ENCODE measurements at places on chromosomes 3 and 15.

- DNase-seq = no peak
These were observed 23.1 kb upstream of the LEKR1 start for GRCh38 chr3:156802821-156803606.

- no peak for DNase-seq
These were observed 27.7 kb downstream of the IL1RAP start for GRCh38 chr3:190541560-190541959.

DNA sequence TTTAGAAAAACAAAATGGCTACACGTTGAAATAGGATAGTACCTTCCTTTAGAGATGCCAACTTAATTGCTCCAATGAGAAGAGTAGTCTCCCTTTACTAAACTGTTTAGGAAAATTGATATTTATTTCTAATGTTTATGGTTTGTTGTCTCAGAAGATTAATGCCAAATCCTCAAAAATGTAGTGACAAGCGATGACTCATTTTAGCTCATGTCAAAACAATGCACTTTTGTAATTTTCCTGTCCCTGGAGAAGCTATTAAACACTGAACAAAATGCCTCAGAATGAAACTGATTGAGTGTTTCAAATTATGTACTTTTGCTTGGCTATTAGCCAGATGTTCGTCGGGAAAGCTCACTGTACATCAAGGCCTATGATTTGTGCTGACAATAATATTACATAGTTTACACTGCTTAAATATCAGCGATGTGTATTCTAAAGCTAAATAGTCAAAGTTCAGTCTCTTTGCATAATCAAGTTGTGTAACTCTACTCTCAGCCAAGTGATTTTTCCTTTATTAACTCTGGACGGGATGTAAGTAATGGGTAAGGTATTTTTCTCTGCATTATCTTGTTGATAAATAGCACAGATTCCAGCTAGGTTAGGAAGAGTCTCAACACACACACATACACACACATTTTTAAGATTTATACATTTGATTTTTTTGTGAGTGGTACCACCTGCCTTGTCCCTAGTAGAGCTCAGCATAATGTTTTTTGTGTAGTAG lies 83.7 kb downstream of the CMSS1 start:
- no peak for DNase-seq

DNA sequence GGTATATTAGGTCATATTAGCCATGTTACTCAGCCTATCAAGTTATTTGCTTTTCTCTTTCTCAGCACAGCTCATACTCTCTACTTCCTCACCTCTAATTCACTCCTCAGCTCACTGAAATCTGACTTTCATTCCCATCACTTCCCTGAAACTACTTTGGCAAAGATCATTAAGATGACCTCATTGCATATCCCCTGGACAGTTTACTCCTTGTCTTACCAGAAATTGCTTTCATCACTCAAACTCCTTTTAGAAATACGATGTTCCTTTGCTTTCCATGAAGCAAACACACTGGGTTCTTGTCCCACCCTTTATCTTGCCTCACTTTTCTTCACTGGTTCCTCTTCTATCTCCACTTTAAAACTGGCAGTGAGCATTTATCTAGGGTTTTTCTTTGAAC lies 354.4 kb downstream of the TUSC7 start:
- no peak for DNase-seq

- no peak for DNase-seq
These were observed 163.1 kb downstream of the ZNF385D start for GRCh38 chr3:21587894-21588293.

GRCh38 chr15:82003916-82004315 lies 41.9 kb downstream of the MEX3B start:
- no peak for DNase-seq

- no peak for DNase-seq
These were observed 35.3 kb upstream of the PGPEP1L start for GRCh38 chr15:99042892-99043291.

GRCh38 chr3:194870394-194871110 lies 184.9 kb downstream of the FAM43A start:
- no peak for DNase-seq

GRCh38 chr3:17972476-17972875 lies 230.0 kb upstream of the TBC1D5 start:
- no peak for DNase-seq

DNA sequence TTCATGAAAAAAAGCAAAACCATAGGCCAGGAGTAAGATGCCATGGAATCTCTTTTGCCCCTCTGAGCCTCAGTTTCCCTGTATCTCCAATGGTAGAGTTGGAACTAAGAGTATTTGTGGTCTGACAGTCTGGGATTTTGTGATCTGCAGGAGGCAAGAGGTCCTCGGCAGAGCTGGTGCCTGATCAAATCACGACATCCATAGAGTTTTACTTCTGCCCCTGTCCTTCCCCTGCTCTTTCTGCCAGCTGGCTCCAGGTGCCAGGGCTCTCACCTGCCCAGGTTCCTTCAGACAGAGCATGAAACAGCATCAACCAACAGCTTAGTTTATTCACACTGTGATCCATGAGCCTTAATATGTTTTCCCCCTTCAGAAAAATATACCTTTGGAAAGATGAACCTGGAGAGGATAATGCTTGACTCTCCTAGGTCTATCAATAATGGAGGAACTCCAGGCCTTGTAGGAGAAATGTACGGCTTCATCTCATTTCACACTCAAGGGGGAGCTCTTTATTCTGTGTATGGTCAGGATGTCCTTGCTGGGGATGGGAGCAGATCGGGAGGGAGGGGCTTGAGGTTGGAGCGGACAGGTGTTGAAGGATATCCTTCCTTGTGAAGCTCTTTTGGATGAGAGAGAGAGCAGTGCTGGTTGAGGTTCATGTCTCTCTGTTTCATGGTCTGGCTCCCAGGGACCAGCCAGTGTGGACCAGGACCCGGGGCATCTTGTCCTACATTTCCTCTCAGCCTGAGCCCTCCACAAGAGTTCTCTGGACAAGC lies 309.9 kb downstream of the RPLP1 start:
- peak; percentile 10 for DNase-seq

GRCh38 chr3:169354774-169355501 lies 308.6 kb downstream of the MECOM start:
- no peak for DNase-seq

DNA sequence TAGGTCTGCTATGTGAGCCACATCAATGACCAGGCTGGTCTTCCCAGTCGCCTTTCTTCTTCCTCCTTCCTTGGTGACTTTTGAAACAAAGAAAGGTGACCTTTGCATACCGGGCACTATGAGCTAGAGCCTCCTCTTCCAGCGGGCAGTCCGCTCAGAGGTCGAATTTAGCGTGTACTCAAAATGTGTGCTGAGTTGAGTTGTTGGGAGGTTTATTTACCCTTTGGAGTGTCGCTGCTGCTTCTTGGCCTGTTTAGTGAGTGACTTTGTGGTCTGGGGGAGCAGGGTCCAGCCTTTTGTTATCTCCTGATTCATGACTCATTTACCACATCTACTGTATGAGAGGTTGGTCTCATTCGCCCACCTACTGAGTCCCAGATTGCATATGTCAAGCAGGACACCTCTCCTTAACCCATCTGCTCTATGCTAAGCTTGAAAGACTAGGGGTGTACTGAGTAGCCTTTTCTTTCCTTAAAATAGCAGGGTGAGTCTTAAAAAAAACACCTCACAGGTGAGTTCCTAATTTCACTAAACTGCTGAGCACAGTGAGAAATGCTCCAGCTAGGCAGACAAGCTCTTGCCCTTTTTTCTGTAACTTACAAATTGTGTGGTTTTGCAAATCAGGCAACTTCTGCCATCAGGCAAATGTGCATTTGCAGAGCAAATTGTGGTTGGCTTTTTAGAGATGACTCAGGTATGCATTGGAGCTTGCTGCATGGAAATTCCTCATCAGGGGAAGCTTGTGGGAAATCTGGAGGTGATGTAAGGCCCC lies 3.2 kb upstream of the SIAH2 start:
- no peak for DNase-seq

DNA sequence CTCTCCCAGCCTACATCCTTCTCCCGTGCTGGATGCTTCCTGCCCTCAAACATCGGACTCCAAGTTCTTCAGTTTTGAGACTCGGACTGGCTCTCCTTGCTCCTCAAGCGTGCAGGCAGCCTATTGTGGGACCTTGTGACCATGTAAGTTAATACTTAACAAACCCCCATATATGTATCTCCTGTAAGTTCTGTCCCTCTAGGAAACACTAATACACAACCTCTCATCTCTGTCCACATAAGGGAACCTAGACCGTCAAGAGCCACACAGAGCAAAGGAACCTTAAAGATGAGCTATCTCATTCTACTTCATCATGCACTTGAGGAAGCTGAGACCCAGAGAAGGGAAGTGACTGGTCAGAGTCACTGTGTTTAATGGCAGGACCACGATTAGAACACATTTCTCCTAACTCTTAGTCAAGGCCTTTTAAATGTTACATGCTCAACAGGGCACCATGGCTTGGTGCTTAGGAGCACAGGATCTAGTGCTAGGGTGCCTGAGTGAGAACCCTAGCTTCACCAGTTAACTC lies 50.3 kb downstream of the NPTN start:
- DNase-seq = no peak

DNA sequence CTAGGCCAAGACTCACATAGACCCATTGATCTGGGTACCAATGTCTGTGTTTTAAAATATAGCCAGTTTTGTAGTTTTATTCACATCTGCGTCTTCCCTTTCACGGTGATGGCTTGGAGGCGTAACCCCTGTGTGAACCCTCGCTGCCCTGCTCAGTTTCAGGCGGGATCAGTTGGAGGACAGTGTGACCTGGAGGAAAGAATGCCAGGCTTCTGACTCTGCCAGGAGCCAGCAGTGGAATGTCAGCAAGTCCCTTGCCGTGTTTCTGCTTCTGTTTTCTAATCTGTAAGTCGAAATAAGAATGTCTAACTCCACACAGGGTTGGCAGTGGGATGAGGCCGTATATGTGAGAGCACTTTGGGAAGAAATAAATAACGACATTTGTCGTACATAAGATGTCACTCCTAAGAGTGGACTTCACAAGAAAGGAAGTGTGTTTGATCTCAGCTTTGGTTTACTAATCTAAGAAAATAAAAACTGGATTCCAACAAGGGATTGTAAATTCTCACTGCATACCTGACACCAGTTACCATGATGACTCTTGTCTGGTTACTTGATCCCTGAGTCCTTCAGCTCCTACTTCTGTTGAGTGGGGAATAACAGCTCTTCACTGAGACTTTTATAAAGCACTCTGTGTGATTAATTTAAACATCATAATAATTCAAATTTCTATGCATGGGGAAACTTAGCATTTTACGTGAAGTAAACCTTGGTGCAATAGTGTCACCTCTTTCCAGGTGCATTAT lies 6.3 kb upstream of the CA12 start:
- no peak for DNase-seq

DNA sequence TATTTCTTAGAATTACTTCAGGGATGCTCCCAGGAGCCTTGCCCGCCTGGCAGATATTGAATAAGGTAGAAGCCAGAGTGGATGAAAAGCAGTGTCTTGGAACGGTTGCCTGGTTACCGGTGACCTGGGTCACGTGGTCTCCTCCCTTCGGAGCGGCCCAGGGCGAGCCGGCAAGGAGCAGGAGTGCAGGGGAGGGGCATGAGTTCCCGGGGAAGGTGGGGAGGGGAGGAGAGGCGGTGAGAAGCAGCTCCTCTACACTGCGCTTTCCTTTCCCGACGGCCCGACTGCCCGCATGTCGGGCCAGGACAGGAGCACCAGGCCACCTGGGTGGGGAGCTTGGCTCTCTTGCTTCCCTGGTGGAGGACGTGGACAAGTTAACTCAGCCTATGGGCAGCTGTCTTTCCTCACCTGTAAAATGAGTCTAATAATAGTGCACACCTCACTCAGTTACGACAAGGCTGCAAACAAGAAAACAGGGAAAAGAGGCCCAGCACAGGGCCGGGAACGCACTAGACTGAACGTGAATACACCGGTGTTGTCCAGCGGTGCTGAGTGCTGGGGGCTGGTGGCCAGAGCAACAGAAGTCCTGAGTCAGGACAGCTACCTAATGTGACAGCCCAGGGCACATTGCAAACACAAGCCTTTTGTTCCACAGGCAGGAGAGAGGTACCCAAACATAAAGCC lies 198.3 kb downstream of the ADAMTS9 start:
- DNase-seq = no peak

GRCh38 chr3:184235381-184236032 lies 6.1 kb downstream of the VWA5B2 start:
- no peak for DNase-seq

- no peak for DNase-seq
These were observed 292 bp downstream of the USP4 start for GRCh38 chr3:49339581-49339940.

DNA sequence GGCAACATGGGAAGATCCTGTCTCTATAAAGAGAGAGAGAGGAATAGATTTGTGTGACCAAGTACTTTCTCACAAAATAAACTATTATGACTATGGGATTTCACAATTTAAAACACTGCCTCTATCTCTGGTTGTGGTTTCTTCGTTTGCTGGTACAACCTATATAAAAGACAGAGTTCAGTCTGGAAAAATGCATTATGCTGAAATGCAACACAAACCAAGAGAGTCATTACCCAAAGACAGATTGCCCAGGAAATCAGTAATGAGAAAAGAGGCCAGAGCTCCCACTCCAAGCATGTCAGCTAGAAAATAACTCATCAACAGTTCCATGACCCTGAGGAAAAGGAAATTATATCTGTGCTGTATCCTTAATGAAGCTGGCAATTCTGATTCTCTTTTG lies 23.2 kb downstream of the GPR176 start:
- DNase-seq = no peak

DNA sequence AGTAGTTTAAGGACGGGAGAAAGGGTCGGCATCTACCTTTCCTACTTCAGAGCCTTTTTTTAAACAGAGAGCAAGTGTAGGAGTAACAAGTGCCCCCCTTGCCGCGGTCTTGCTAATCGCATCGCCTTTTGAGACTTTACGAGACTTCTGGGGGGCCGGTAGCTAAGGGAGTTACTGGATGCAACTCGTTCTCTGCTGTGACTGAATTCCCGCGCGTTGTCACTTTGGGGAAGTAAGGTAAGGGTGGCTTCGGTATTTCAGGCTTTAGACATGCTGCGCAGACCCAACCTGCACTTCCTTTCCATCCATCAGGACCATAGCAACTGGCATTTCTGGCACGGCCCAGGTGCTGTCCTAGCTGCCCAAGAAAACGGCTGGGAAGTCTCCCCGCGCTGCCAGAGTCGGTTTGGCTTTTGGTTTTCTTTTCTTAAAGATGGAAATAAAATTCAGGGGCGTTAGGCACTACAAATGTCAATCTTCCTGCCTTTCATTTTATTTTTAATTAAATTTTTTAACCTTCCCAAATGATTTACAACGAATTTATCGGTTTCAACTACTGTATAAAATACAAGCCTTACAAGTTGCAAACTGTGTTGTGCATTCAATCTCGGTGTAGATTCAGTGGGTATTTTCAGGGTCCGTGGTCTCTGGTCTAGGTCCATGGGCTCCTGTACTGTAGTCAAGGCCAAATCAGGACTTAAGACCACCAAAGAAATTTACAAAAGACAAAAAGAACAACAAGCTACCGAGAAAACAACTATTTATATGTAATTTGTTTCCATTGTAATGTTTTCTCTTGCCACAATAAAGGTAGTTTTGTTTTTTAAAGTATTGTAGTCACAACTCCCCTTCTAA lies 3.5 kb downstream of the MECOM start:
- no peak for DNase-seq

GRCh38 chr15:90762109-90762508 lies 45.0 kb downstream of the BLM start:
- no peak for DNase-seq
